ENCODE measurements at places on chromosomes 11 and 22.

DNA sequence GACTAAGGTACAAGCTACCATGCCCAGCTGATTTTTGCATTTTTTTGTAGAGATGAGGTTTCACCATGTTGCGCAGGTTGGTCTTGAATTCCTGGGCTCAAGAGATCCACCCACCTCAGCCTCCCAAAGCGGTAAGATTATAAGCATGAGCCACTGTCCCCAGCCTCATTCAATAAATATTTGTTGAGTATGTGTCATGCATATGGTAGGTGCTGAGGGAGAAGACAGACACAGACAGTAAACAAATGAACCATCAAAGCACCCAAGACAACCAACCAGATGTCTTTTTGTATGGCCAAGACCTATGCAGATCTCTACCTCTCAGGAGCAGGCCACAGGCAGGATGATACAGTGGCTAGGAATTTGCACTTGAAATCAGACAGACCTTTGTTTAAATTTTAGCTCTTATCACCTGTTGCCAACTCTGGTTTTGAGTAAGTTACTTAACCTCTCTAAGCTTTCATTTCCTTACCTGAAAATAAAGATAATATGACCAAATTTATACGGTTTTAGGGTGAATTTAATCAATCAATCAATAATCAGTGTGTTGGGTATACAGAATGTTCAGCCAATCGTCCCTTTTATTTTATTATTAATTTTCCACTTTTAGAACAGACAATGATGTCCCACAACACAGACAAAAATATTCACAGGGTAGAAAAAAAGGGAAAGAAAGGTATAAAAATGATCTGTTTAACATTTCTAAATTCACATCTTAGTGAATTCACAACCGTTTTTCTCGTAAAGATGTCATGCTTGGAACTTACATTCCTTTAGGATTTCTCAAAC, 128.2 kb downstream of the SGSM3 start:
- no peak for DNase-seq

DNA sequence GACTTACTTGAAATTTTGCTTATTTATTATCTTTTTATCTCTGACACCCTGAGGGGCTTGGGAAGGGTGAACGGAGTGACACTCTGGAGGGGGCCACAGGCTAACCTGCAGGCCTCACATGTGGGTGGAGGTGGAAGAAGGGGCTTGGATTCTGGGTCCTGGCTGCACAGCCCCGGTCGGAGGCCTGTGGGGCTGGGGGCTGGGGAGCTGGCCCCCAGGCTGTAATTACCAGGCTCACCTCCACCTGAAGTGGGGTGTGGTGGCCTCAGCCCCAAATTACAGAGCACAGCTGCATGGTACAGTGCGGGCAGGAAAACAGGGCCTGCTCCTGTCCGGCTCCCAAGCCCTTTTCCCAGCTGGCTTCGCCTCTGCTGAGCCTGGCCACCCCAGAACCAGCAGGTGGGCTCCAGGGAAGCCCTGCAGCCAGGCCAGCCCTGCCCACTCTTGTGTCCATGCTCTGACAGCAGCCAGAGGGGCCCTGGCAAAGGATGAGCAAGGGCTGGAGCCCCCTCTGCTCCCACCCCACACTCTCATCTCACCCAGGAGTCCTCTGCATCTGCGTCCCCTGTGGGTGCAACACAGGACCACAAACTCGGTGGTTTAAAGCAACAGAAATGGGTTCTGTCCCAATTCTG, 48.0 kb downstream of the IGF2 start:
- DNase-seq: no peak

DNA sequence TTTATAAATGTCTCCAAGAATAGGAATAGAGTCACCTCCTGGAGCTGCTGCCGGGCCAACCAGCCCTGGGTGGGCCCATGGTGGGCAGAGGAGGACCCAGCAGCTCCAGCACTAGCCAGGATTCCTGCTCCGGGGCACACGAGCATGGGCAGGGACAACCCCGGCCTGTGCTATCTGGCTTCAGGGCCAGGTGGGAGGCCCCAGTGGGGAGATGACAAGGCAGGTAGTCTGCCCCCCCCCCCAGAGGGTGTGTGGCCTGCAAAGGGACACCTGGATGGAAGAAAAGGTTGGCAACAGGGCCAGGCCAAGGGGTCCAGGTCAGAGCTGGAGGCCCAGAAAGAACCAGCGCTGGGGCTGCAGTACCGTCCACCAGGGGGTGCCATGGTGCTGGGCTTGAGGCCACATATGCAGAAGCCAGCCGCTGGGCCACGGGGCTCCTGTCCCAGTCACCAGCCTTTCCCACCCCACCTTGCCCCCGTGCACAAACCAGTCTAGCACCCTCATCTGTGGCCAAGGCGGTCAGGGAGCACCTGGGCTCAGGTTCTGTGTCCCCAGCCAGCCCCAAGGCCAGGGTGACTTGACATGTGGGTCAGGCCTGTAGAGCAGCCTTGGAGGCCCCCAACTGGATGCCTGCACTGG, 3.4 kb downstream of the TSPAN32 start:
- peak; percentile 91 for DNase-seq

DNA sequence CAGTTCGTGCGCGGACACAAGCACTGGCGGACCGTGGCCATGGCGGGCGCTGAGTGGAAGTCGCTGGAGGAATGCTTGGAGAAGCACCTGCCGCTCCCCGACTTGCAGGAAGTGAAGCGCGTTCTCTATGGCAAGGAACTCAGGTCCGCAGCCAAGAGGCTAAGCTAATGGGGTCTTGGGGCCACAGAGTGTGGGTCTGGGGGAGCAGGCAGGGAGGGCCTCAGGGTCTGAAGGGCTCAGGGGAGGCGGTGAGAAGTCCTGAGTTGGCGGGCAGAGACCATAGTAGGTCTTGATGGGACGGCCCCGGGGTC, 188 bp downstream of the UPB1 start:
- DNase-seq: no peak

DNA sequence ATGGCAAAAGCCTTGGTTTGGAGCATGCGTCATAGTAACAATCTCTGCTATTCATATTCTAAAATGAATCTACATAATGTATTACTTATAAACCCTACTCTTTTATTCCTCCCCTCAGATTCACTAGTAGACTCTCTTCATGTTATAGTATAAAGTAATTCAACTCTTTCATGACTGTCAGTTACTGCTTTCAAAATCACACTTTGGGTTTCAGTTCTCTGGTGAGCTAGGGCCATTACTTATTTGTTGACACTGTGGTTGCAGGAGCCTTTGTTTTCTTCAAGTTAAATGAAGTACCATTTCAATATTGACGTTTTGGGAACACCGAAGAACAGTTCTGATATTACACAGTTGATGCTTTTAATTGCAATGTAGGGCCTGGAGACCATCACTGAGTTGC, 378.4 kb downstream of the DDX10 start:
- no peak for DNase-seq

- DNase-seq: no peak
Measured at GRCh38 chr11:44615913-44616791, 50.7 kb downstream of the CD82 start.

DNA sequence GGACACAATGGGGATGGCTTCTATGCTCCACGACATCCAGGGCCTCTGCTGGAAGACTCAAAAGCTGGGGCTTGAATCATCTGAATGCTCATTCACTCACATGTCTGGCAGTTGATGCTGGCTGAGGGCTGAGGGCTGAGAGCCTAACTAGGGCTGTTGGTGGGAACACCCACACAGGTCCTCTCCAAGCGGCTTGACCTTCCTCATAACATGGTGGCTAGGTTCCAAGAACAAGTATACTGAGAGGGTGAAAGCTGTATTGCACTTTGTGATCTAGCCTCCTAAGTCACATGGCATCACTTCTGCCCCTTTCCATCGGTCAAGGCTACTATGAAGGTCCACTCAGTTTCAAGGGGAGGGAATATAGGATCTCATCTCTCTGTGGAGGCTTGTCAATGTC, 7.5 kb downstream of the TMEM151A start:
- DNase-seq: no peak

DNA sequence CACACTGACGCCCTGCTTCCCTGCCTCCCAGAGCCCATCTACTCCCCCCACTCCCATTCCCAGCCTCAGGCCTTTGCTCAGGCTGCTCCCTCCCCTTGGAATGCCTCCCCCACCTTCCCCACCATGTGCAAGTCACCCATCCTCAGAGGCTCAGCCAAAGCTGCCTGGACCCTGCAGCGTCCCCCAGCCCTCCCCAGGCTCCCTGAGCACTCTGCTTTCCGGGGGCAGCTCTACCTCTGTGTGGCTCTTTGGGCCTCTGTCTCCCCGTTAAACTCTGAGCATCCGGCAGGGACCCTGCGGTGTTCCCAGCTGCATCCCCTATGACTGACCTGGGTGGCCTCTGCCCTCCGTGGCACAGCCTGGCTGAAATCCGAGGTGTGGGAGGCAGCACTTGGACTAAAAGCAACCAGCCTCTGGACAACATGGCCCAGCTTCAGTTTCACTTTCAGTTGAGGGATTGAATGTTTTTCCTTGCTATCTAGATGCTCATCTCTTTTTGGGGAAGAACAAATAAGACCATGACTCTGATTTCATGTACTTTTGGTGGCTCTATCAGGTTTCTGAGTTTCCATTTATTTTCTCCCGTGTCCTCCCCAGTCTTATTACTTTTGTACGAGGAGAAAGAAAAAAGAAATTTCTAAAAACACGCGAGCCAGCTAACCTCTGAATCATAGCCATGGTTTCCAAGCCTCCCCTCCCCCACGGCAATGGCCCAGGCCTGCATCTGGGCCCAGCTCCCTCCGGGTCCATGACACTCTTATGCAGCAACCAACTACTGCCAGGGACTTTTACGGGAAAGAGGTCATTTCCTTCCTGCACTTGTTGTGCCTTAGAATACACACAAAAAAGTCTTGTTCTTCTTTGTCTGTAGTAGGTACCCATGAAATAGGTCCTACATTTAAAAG, 3.8 kb downstream of the APOL3 start:
- DNase-seq: peak; percentile 83

DNA sequence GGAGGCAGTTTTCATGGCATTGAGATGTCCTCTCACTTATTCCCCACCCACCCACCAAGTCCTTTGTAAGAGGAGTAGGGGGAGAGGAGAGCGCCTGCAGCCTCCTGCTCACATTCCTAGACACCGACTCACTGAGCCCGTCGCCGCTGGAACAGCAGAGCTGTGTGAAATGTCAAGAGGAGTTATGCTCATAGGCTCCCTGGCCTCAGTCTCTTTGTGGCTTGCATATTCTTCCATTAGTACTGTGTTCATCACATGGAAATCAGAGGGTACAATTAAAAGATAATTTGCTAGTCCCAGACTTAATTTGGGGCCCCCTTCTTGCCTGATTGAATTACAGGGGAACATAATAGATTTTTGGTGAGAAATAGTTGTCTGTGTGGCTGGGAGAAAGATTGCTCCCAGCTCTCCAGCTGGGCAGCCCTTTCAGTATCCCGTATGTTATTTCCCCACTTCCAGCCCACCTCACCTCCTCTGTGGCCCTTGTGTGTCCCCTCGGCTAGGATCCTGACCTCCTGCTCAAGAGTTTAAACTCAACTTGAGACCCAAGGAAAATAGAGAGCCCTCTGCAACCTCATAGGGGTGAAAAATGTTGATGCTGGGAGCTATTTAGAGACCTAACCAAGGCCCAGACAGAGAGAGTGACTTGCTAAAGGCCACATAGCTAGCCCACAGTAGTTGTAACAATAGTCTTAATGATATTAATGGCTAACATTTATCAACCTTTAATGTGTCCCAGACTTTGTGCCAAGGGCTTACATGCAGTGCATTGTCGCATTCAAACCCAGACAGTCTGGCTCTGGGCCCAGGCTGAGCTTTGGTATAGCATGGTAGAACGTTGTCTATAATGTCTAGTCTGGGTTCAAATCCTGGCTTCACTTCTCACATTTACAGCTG, 32.2 kb downstream of the LIMK2 start:
- DNase-seq: no peak

DNA sequence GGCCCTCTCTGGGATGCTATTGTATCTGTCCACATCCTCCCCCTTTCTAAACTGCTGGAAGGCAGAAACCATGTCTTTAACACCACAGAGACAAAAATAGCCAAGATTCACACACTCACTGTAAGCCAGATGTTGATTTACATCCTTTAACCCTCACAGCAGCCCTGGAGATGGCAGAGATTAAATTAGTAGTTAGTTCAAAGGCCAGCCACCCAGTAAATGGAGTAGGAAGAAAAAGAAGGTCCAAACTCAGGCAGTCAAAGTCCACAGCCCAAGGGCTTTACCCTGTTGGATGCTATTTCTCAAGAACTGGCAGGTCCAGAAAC, 2.1 kb upstream of the ZNHIT2 start:
- DNase-seq: no peak

DNA sequence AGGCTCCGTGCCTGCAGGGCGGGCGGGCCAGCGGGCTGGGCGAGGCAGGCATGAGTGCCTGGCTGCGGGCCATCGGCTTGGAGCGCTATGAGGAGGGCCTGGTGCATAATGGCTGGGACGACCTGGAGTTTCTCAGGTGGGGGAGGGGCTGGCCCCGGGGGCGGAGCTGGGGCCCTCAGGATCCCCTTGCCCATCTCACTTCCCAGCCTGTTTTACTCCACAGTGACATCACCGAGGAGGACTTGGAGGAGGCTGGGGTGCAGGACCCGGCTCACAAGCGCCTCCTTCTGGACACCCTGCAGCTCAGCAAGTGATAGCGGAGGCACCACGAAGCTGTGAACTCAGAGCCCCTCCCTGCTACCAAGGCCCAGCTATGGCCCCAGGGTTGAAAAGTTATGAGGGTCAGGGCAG, 5.9 kb downstream of the PHOX2A start:
- peak; percentile 42 for DNase-seq

GRCh38 chr11:86570451-86570850, 102.0 kb downstream of the ME3 start:
- DNase-seq: no peak

- DNase-seq: no peak
Measured at GRCh38 chr11:2772544-2773031, 72.8 kb upstream of the KCNQ1OT1 start.

DNA sequence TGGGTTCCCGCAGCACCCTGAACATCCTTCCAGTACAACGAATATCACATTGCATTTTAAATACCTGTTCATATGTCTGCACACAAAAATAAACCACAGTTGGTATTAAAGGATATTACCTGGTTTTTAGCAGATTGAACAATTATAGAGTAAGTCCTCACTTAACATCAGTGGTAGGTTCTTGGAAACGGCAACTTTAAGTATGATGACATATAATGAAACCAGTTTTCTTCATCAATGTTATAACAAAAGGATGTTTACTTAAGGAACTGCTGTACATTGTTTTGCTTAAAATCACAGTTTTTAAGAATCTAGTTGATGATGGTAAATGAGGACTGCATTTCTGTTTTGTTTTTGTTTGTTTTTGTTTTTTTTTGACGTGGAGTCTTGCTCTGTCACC, 28.0 kb downstream of the TRIM66 start:
- DNase-seq: no peak

All from head of caudate nucleus (tissue), 42 donors.